ENCODE measurements at places on chromosomes 16 and 17. TPM values are rescaled to one million over a fixed set of nuclear protein-coding genes. Genes with fewer than 3 reads are reported as not detected.
A peak's percentile ranks its signal among the peaks of the same experiment; 100 is the strongest.

Gene GRB7
- not detected for total RNA-seq

DNA sequence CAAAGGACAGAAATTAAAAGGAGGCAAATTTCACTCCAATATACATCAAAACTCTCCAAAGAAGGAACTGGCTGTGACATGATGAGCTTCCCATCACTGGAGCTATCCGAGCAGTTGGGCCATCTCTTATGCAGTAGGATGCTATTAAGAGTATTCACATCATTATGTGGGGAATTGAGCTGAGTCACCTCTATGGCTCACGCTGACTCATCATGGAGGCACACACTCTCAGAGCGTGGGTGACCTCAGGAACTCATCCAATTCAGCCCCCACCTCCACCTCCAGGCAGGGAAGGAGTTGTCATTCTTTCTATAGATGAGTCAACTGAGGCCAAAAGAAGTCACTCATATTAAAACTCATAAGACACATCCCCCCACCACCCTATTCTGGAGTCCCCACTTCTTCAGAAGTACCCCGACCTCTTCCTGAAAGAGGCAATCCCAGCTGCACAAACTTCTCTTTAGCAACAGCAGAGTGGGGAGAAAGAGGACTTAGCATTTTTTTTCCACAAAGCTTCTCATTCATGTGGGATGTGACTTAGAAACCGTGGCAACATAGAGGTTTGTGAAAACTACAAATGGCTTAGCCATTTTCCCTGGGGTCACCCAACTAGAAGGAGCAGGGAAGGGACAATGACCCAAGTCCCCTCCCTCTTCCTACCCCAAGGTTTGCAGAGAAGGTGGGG, 32.5 kb downstream of the ABCC12 start:
- DNase-seq, result no peak

DNA sequence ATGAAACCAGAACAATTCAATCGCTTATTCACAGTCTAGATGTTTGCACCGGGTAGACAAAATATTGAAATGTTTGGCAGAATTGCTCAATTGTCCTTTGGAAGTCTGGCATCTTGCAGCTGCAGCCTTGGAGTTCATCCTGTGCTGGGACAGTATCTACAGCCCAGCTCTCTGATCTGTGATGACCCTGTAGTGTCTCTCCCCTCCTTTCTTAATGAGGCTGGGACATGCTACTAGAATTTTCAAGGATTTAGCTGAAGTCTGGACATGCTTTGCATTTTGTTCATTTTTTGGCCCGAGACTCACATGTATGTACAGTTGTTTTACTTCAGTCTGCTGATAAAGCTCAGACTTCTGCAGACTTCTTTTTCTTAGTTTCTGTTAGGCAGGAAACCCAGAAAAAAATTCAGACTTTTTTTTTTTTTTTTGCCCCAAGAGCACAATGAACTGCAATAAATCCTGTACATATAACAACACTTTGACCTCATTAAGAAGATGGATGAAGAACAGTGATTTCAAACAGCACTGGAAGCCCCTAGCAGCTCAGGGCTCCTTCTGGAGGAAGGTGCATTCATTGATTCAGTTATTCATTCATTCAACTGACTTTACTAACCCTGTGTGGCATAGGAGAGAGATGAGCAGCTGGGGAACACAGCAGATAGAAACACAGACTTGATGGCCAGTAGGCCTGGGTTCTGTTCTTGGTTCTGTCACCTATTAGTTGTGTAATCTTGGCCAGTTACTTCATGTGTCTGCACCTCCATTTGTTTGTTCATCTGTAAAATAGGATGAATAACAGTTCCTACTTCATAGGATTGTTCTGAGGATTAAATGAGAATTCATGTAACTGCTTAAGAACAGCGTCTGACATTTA, 210.0 kb downstream of the MAP2K4 start:
- no peak for DNase-seq

Gene C16orf96
- total RNA-seq, result 0.27 TPM

Gene DHRS7C
- total RNA-seq, result not detected

- DNase-seq, result no peak
Measured at GRCh38 chr17:7460850-7461660, 16.2 kb downstream of the CHRNB1 start.

- peak; percentile 63 for DNase-seq
Measured at GRCh38 chr17:17141860-17142552, 64.1 kb downstream of the PLD6 start.

DNA sequence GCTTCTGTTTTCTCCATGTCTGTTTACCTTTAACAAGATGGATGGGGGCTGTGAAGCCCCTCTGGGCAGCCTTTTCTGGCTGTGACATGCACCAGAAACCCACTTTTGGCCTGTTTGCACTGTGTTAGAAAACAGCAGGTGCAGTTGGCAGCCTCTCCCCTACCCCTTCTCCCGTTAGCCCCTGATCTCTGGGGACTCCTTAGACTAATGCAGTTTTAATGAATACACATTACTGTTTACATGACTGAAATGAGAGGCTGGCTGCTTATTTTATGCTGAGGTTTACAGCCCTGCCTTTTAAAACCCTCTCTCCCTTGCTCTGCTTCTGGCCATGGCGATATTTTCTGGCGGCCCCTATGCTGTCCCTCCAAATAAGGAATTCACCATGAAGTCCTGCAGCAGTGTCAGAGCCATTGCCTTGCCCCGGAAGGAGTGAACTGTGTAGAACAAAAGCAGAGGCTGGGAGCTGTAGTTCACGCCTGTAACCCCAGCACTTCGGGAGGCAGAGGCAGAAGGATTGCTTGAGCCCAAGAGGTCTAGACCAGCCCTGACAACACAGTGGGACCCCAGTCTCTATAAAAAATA, 79.3 kb downstream of the PRKCB start:
- DNase-seq, result no peak

Gene CSH1
- not detected for total RNA-seq

Gene PLD2
- 14.3 TPM for total RNA-seq

Gene MT1G
- total RNA-seq, result not detected

DNA sequence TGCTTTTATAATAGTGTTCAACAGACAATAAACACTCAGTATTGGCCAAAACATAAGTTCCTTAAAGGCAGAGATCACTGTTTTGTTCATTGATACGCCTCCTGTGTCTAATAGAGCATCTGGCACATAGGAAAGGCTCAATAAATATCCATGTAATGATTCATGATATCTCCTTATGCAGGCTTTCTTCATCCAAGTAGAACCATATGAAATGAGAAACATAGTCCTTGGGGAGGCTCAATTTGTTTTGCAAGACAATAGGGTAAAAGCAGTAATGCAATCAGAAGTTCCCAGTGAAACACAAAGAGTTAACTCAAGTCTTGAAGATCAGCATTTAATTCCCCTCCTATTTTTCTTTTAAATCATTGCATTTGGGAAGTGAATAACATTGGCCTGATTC, 16.4 kb downstream of the CDH8 start:
- no peak for DNase-seq

Gene ST6GALNAC1
- not detected for total RNA-seq

DNA sequence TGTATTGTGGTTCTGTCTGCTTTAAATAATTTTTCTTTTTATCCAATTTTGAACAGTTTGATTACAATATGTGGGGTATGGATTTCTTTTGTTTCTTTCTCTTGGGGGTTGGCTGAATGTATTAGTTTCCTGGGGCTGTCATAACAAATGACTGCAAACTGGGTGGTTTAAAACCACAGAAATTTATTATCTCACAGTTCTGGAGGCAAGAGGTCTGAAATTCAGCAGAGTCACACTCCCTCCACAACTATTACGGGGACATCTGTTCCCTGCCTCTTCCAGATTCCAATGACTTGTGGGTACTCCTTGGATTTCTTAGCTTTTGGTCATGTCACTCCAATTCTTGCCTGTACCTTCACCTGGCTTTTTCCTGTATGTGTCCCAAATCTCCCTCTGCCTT, 23.7 kb downstream of the COX11 start:
- DNase-seq, result no peak

GRCh38 chr16:63069047-63069446, 1032.8 kb upstream of the CDH8 start:
- DNase-seq, result no peak

- DNase-seq, result no peak
Measured at GRCh38 chr17:35865412-35866340, 3.0 kb downstream of the HEATR9 start.

Gene PDIA2
- not detected for total RNA-seq

DNA sequence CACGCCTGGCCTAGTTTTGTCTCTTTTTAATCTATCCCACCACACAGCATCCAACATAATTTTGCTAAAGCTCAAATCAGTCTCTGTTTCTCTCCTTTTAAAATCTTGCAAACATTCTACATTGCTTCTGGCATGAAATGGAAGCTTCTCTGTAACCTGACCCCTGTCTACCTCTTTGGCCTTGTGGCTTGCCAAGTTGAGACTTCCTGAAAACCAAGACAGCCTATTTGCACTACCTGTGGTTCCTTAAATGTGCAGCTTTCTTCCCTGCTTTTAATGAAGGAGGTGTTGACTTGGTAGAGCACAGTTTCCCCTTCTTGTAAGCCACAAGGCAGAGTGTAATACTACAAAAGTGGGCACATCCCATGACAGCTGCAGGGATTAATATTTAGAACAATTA, 6.0 kb upstream of the CCL3 start:
- DNase-seq, result no peak

Gene KRT20
- total RNA-seq, result not detected

Gene DRC3
- 0.61 TPM for total RNA-seq

GRCh38 chr16:85969591-85969990, 70.6 kb downstream of the IRF8 start:
- DNase-seq, result no peak

- DNase-seq, result no peak
Measured at GRCh38 chr16:11152677-11153331, 103.2 kb downstream of the SOCS1 start.

DNA sequence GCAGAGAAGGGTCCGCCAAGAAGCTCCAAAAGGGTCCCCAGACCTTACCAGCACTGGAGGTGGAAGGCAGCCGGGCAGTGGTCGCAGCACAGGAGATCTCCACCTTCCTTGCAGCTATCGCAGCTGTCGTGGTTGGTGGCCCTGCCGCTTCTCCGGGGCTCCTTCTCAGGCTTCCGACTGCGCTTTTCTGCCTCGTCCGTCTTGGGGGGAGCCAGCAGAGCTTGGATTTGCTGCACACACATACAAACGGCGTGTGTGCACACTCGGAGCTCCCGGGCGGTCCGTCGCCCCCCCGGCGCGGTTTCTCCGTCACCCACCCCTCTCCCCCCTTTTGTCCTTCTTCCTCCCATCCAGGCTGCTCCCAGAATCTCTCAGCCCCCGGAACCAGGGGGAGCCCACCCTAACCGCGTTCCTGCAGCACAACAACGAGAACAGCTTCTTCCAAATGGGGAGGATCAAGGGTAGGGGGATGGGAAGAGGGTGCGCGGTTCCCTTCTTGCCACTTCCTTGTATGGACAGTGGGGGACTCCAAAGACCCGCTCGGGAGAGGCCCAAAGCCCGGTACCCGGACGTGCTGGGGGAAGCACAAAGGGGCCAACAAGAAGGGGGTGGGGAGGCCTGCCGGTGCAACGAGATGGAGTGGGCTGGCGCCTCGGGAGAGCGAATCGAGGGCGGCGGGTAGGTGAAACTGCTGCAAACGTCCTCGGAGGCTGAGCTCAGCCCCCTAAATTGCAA, 1.1 kb downstream of the PHF12 start:
- DNase-seq, result peak; percentile 76

DNA sequence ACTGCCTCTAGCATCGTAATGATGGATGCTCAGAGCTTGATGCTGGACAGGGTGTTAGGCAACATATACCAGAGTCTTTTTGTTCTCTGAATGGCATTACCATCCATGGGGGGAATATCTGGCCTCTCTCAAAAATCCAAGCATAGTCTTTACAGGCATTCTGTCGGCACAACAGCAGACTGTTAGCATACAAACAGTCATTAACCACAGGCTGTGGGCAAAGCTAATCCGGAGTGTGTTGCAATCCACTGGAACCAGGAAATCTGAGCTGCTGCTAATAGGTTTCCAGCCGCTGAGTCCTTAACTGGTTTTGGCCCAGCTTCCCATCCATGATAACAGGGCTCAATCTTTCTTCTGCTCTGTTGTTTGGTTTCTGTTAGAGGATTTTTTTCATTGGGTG, 371.9 kb downstream of the HS3ST3B1 start:
- no peak for DNase-seq

- DNase-seq, result no peak
Measured at GRCh38 chr16:4648917-4649316, 24.3 kb downstream of the MGRN1 start.

DNA sequence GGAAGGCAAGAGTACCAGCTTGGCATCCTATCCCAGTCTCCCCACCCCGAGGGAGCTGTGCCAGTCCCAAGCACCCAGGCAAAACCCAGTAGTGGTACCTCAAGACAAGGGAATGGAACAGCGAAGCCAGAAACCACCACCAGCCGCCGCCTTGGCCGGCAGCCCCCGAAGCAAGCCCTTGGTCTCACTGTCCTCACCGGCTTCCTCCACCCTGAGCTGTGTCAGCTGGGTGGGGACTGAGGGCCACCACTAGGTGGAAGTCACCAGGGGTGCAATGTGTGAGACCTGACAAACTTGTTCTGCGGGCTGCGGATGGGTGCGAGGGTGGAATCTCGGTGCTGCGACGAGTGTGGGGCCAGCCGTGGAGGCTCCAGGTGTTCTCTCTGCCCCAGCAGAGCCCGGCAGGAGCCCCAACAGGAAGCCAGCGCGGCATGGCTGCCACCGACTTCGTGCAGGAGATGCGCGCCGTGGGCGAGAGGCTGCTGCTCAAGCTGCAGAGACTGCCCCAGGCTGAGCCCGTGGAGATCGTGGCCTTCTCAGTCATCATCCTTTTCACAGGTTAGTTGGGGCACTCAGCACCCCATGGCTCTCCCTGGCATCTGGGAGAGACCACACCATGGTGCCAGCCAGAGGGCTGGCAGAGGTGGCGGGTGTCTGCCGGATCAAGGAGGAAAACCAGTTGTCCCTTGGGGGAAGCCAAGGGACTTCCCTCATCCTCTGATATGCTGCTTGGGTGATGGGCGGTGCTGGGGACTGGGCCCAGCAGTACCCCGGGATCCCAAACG, 6.7 kb downstream of the SMIM5 start:
- DNase-seq, result no peak

Gene SPN
- total RNA-seq, result 38.2 TPM

- DNase-seq, result no peak
Measured at GRCh38 chr16:84919708-84920107, 91.6 kb downstream of the ZDHHC7 start.
